ENCODE measurements at places on chromosomes 7 and 10.

GRCh38 chr7:143993924-143994323, 6.2 kb upstream of the OR6B1 start:
- no peak for DNase-seq

DNA sequence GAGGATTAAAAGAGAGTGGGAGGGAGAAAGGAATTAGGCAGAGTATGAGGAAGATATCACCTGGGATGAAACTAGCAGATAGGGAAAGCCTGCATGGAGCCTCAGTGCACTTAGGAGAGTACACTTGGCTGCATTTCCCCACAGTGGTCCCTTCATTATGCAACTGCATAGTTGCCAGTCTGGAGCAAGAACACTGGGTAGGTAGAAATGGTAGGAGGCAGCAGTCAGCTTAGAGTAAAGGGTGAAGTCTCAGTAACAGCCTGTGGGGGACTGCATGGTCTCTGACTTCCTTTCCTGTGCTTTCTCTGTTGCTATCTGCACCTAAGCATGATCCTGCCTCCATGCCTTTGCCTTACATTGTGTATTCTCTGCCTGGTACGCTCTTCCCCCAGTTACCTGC, 14.0 kb upstream of the PCGF5 start:
- no peak for DNase-seq

DNA sequence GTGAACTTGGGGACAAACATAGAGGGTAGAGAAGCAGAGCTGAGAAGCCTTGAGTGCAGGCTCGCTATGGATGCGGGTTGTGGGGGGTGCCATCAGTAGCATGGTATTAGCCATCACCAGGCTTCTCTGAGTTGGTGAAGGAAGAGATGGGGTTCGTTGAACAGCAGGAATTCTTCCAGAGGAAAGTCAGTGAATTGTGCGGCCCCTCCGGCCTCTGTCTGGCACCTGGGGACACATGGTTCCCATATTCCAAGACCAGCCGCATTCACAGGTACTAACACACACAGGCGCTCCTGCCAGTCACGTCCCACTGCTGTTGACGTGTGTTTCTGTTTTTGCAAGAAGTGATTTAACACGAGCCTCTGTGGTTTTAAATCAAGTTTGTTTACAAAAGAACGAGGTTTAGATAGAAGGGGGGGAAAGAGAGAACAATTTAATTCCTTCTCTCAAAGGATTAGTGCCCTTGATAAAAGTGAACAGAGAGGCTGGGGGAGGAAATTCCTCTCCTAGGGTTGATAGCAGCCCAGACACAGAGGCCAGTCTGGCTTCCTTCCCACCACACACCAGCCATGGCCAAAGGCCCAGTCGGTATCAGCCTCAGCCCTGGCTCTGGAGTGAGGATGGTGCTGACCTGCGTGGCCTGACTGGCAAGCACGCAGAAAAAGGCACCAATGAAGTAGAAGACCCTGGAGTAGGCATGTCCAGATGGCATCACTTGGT, 252.6 kb upstream of the IGFBP3 start:
- no peak for DNase-seq

GRCh38 chr7:2820508-2820934, 23.6 kb downstream of the GNA12 start:
- DNase-seq: no peak

GRCh38 chr10:127243490-127244272, 47.3 kb upstream of the INSYN2A start:
- DNase-seq: no peak

DNA sequence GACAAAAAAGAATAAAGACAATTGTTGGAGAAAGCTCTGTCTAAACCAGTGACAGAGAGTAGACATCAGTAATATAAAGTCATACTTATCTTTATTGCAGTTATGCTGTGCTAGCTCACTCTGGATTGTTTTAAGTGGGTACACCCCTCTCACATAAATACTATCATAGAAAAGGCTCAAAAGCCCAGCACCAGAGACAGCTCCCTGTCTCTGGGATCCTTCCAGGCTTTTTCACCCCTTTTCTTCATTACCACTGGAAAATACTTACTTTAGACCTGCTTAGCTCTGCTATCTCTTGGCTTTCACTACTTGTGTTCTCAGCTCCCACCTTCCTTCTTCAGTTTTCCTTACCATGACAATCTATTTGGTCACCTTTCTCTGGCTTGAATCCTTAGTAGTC, 259.1 kb upstream of the MINDY3 start:
- DNase-seq: no peak

GRCh38 chr7:32518534-32519140, 23.3 kb downstream of the AVL9 start:
- DNase-seq: no peak

GRCh38 chr10:61701706-61702105, 39.0 kb downstream of the CABCOCO1 start:
- no peak for DNase-seq

- no peak for DNase-seq
Measured at GRCh38 chr10:95500649-95501048, 60.5 kb downstream of the SORBS1 start.

GRCh38 chr7:87027900-87028299, 31.6 kb downstream of the ELAPOR2 start:
- DNase-seq: no peak

GRCh38 chr10:77293773-77294172, 343.8 kb downstream of the KCNMA1 start:
- no peak for DNase-seq

- DNase-seq: no peak
Measured at GRCh38 chr10:5987747-5988146, 10.4 kb upstream of the IL15RA start.
